Thoracic aorta (tissue), 2 donors: ENCODE measurements at places on chromosomes 7 and 10. TPM values are rescaled to one million over a fixed set of nuclear protein-coding genes. Genes with fewer than 3 reads are reported as not detected.

DNA sequence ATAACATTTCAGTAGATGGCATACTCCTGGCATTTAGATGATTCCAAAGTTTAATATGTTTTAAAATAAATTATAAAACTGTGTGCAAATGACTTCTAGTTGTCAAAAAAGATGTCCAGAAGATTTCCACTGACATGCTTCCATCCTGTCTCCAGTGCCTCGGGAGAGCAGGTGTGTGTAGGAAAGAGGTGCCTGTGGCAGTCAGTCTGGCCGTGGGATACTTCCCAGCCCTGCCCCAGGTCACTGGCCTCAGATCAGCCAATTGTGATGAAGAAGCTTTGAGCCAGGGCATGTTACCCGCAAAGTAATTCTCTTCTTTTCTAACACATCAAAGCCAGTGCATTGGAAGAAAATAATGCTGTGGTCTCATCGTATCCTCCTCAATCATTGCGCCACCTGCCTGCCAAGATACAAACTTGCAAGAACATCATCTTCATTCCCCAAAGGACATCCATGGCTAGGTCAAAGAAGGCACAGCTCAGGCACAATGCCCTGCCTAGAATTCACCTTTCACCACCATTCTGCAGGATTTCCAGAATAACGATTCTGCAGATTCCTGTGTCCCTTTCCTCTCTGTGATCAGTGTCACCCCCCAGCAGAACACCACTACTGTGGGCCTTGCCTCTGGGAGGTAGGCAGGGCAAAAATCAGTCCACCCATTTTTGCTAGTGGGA lies 6.3 kb upstream of the KCNMA1 start:
- H3K36me3 ChIP-seq = no peaks in the 10 kb centered on the region
- H3K27ac ChIP-seq = no peak overlapping the region
- no peaks in the 10 kb centered on the region for H3K27me3 ChIP-seq
- H3K4me1 ChIP-seq = peaks cover 33% of the 10 kb centered on the region

GRCh38 chr7:78777829-78778228 lies 675.6 kb downstream of the MAGI2 start:
- no peak overlapping the region for H3K4me3 ChIP-seq
- H3K36me3 ChIP-seq = no peaks in the 10 kb centered on the region
- no peaks in the 10 kb centered on the region for H3K27me3 ChIP-seq
- H3K27ac ChIP-seq = no peak overlapping the region
- no peak for DNase-seq

- H3K27me3 ChIP-seq = no peaks in the 10 kb centered on the region
- H3K4me3 ChIP-seq = no peak overlapping the region
- DNase-seq = no peak
- no peaks in the 10 kb centered on the region for H3K4me1 ChIP-seq
- H3K27ac ChIP-seq = no peak overlapping the region
These were observed 15.3 kb upstream of the C10orf90 start for GRCh38 chr10:126685756-126686155.

GRCh38 chr10:74548676-74549075 lies 277.7 kb upstream of the KAT6B start:
- H3K27me3 ChIP-seq = no peaks in the 10 kb centered on the region
- H3K4me1 ChIP-seq = no peaks in the 10 kb centered on the region
- no peak overlapping the region for H3K27ac ChIP-seq
- H3K4me3 ChIP-seq = no peak overlapping the region
- no peaks in the 10 kb centered on the region for H3K36me3 ChIP-seq

GRCh38 chr10:108904163-108904838 lies 1019.0 kb downstream of the XPNPEP1 start:
- no peak overlapping the region for H3K4me3 ChIP-seq
- no peaks in the 10 kb centered on the region for H3K36me3 ChIP-seq
- no peaks in the 10 kb centered on the region for H3K4me1 ChIP-seq
- H3K27me3 ChIP-seq = no peaks in the 10 kb centered on the region
- DNase-seq = no peak
- no peak overlapping the region for H3K27ac ChIP-seq

- no peaks in the 10 kb centered on the region for H3K27me3 ChIP-seq
- DNase-seq = no peak
- no peak overlapping the region for H3K4me3 ChIP-seq
- H3K36me3 ChIP-seq = no peaks in the 10 kb centered on the region
- H3K4me1 ChIP-seq = no peaks in the 10 kb centered on the region
These were observed 166.8 kb downstream of the ETV1 start for GRCh38 chr7:13822678-13823077.

- no peak overlapping the region for H3K27ac ChIP-seq
- no peaks in the 10 kb centered on the region for H3K4me1 ChIP-seq
- no peaks in the 10 kb centered on the region for H3K36me3 ChIP-seq
- H3K4me3 ChIP-seq = no peak overlapping the region
- DNase-seq = no peak
These were observed 103.4 kb downstream of the FAM204A start for GRCh38 chr10:118238573-118239235.

GRCh38 chr7:74371381-74372341 lies 82.0 kb upstream of the GTF2IRD1 start:
- peaks cover 10% of the 10 kb centered on the region for H3K36me3 ChIP-seq
- H3K4me3 ChIP-seq = peak overlapping the region; percentile 45
- H3K27me3 ChIP-seq = no peaks in the 10 kb centered on the region

DNA sequence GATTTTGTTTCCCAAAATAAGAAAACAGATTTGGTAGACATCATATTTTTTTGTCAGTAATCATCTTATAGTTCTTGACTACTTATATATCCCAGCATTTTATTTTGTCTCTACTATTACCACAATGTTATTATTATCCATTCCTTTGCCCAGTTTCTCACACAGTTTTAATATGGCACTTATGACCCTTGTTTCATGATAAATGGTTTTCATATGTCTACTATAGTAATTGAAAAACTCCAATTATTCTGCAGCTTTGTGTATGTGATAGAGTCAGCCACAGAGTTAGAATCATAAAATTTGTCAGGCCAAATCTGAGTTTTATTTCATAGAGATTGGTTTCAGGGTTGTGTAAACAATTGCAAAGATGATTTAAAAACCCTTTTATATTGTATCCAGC lies 203.9 kb downstream of the MALRD1 start:
- H3K4me1 ChIP-seq = no peaks in the 10 kb centered on the region
- H3K27me3 ChIP-seq = no peaks in the 10 kb centered on the region
- H3K27ac ChIP-seq = no peak overlapping the region
- no peak overlapping the region for H3K4me3 ChIP-seq
- no peaks in the 10 kb centered on the region for H3K36me3 ChIP-seq
- no peak for DNase-seq

DNA sequence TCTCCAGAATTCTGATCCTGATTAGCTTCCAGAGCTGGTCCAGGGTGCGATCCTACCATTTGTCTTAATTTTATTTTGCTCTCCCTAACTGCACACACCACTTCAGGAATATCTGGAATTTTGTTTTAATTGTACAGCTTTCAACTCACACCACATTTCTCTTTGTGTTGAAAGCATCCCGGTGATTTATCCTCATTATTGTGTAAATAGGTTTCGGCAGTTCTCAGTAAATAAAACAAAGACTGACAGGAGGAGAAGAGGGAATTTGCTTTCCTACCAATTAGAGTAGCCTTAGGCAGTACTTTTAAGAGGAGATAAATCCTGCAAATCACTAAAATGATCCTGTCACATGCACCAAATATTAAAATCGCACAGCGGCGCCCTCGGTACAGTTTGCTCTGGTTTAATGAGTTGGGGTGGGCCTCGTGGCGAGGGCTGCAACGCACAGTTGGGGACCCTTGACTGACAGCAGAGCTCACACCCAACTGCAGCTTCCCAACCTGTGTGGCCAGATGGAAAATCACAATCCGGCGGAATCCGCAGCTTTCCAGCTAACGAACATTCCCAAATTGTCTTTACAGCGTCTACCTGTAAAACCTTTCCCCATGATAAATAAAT lies 62.6 kb downstream of the EBF3 start:
- H3K36me3 ChIP-seq = no peaks in the 10 kb centered on the region
- H3K27ac ChIP-seq = no peak overlapping the region
- no peaks in the 10 kb centered on the region for H3K4me1 ChIP-seq

DNA sequence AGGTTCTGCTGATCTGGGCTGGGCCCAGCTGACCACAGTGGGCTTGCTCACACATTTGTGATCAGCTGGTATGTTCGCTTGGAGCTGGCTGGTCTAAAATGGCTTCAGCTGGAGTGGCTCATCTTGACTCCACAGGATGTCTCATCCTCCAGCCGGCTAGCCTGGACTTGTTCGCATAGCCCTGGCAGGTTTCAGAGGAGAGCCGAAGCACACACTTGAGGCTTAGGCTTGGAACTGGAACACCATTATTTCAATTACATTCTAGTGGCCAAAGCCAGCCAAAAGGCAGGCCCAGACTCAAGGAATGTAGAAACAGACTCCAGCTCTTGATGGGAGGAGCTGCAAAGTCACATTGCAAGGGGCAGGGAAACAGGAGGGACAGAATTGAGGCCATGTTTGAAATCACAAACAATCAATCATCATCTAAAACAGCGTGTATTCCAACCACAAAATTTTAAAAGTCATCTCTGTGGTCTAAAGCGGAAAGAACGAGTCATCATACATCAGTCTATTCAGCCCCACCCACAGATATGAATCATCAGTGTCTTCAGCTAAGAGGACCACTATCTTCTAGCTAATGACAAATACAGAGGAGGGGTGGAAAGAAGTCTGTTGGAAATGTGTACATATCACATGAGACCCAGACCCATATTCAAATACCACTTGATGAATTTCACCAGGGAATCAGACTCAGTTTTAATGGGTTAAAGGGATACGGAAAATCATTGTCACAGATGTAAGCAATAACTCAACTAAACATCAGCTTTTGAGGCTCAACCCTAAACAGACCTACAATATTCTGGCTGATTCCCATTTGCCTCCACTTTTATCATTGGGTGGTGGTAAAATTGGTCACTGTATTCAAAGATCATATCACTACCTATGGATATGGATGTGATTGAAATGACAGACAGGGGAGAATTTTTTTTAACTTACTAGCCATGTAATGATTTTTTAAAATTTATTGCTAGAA lies 139.0 kb upstream of the MKLN1 start:
- no peak overlapping the region for H3K27ac ChIP-seq
- no peaks in the 10 kb centered on the region for H3K27me3 ChIP-seq
- no peaks in the 10 kb centered on the region for H3K4me1 ChIP-seq
- H3K4me3 ChIP-seq = no peak overlapping the region
- DNase-seq = no peak
- no peaks in the 10 kb centered on the region for H3K36me3 ChIP-seq

- H3K36me3 ChIP-seq = no peaks in the 10 kb centered on the region
- peaks cover 18% of the 10 kb centered on the region for H3K4me1 ChIP-seq
- H3K27me3 ChIP-seq = no peaks in the 10 kb centered on the region
These were observed 416.2 kb upstream of the NFE2L3 start for GRCh38 chr7:25735674-25736242.

DNA sequence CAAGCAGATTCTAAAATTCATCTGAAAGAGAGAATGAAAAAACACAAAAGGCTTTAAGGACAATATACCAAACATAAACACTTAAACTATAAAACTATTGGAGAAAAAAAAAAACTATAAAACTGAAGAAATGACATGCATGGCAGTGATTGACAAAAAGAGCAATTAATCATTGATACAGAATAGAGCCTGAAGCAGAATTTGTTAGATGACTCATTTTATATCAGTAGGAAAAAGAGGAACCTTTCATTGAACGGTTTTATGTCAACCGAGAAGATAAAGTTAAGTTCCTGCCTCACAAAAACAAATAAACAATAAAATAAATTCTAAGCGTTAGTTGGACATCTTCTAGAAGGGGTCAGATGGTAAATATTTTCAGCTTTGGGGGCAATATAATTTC lies 23.3 kb downstream of the NPY start:
- no peaks in the 10 kb centered on the region for H3K27me3 ChIP-seq
- no peaks in the 10 kb centered on the region for H3K4me1 ChIP-seq
- no peak overlapping the region for H3K4me3 ChIP-seq
- H3K27ac ChIP-seq = no peak overlapping the region

DNA sequence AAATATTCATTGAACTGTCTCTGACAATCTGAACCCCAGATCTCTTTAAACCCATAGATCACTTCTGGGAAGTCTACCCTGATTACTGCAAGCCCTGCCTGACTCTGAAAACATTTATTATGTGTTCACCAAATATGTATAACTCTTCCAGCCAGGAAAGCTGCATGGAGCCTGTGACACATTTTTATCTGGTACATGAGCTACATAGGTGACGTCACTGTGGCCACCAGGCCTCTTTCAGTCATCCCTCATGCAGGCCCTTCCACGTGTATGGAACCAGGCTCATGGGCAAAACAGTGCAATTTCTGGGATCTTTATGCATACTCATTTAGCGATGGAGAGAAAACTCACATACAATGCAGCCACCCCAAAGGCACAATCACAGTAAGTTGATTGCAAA lies 133.9 kb upstream of the NUPR2 start:
- H3K4me1 ChIP-seq = no peaks in the 10 kb centered on the region
- DNase-seq = no peak
- H3K36me3 ChIP-seq = no peaks in the 10 kb centered on the region
- no peak overlapping the region for H3K4me3 ChIP-seq
- H3K27ac ChIP-seq = no peak overlapping the region
- no peaks in the 10 kb centered on the region for H3K27me3 ChIP-seq

- no peaks in the 10 kb centered on the region for H3K36me3 ChIP-seq
- H3K4me1 ChIP-seq = no peaks in the 10 kb centered on the region
- no peak overlapping the region for H3K4me3 ChIP-seq
These were observed 363.9 kb downstream of the GALNT17 start for GRCh38 chr7:71495828-71496227.

DNA sequence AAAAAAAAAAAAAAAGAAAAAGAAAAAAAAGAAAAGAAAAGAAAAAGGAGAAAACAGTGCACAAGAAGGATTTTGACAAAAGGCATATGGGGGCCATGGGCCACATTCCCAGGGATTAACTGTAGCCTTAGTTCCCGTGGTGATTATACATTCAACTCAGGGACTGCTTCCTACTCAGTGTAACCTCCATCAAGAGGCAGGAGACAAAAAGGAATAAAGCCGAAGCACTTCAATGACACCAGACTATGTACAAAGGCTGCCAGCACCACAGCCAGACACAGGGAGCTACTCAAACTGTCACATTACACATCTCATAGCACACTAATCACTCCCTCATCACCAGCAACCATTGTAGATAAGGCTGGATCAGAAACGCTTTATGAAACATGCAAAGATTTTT lies 5.1 kb upstream of the PMPCB start:
- no peak overlapping the region for H3K4me3 ChIP-seq
- H3K27me3 ChIP-seq = peaks cover 4% of the 10 kb centered on the region
- DNase-seq = no peak
- H3K36me3 ChIP-seq = no peaks in the 10 kb centered on the region
- no peaks in the 10 kb centered on the region for H3K4me1 ChIP-seq

The C10orf120 gene
- total RNA-seq = not detected

The OR2A12 gene
- not detected for total RNA-seq

The THAP5 gene
- total RNA-seq = 40.8 TPM

The SLC26A5 gene
- total RNA-seq = not detected

The GTF2I gene
- 157 TPM for total RNA-seq

The CPEB3 gene
- 6.8 TPM for total RNA-seq

The TMEM196 gene
- total RNA-seq = not detected

The SKAP2 gene
- total RNA-seq = 16.6 TPM

The IFIT1B gene
- not detected for total RNA-seq

The MMD2 gene
- total RNA-seq = not detected

The LRRC27 gene
- total RNA-seq = 3.2 TPM

The LMOD2 gene
- not detected for total RNA-seq

The SERPINE1 gene
- total RNA-seq = 542 TPM
